ENCODE measurements at places on chromosomes 4 and X.
A peak's percentile ranks its signal among the peaks of the same experiment; 100 is the strongest.

DNA sequence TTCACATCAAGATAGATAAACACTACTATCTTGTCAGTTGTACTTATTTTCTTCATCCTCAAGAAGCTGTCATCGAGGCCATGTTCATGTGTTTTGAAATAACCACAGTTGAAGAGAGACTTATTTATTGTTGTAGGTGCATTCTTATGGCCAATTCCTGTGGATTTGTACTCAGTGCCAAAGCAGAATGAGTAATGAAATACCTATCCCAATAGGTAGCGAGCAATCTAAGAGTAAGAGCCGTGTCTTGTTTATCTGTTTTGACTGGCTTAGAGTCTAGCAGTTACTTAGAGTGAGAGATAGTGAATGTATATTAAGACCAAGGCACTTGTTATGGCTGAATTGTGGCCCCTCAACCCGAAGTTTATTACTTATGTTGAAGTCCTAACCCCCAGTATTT, 631.0 kb upstream of the SPANXN1 start:
- no peak for DNase-seq

GRCh38 chrX:55702671-55703070, 14.9 kb upstream of the RRAGB start:
- no peak for DNase-seq

- peak; percentile 78 for DNase-seq
Measured at GRCh38 chrX:119693040-119693995, at the start of gene SEPTIN6. SEPTIN6 (minus strand) TSS chrX:119693168; CDS start chrX:119693105, 63 bp downstream.

GRCh38 chr4:46924789-46925529, 15.9 kb upstream of the COX7B2 start:
- no peak for DNase-seq

DNA sequence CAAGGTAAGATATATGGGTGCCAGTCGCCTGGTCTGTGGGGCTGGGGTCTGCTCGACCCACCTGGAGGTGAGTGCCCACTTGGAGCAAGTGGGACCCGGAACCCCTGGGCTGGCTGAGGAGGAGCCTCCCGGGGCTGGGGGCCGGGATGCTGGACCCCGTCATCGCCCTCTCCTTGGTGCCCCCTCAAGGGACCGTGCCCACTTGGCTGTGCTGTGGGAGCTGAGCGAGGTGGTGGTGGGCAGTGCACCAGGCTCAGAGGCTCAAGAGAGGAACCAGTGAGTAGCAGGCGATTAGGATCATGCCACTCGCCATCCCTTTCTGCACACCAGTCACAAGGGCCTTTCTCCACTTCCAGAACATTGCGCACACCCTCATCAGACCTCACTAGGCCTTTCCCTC, 203.8 kb upstream of the PSAPL1 start:
- no peak for DNase-seq

- no peak for DNase-seq
Measured at GRCh38 chr4:3351997-3352396, 59.2 kb downstream of the RGS12 start.

- no peak for DNase-seq
Measured at GRCh38 chr4:7403001-7403400, 31.7 kb downstream of the PSAPL1 start.

DNA sequence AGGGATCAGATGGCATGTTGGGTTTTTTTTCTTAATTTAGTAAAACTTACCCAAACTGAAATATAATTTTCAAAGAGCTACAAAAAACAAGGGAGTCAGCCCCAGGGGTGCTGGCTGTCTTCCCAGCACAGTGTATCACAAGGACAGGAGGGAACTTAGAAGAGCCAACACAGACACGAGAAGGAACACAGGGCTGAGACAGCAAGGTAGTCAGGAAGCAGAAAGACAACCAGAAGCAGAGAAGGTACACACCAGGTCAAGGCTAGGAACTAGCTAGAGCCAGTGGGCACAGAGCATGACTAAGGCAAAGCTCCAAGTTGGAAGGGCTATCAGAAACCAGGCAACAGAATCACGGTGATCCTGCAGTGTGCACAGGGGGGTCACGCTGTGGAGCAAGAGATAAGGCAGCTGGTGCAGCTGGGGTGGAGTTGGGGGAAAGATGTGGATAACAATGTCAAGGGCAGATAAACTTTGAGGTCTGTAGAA, 168.7 kb downstream of the NR3C2 start:
- DNase-seq: no peak

DNA sequence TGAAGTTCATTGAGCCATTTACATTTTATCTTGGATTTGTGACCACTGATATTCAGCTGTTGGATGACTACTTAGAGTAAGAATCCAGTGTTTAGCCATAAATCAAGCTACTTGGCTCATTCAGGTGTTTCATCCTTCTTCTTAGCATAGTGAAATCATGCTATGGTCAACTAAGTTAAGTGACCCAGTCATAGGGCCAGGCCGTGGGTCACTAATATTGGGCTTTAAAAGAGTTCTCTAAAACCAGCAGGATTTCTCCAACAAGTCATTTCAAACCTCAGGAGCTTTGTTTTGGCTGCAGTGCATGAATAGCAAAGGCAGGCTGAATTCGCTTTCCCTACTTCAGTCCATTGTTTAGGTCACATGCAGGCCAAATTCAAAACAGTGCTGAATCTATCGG, 181.0 kb downstream of the MAML3 start:
- no peak for DNase-seq

GRCh38 chrX:140822861-140823260, 113.3 kb downstream of the LINC00632 start:
- no peak for DNase-seq

DNA sequence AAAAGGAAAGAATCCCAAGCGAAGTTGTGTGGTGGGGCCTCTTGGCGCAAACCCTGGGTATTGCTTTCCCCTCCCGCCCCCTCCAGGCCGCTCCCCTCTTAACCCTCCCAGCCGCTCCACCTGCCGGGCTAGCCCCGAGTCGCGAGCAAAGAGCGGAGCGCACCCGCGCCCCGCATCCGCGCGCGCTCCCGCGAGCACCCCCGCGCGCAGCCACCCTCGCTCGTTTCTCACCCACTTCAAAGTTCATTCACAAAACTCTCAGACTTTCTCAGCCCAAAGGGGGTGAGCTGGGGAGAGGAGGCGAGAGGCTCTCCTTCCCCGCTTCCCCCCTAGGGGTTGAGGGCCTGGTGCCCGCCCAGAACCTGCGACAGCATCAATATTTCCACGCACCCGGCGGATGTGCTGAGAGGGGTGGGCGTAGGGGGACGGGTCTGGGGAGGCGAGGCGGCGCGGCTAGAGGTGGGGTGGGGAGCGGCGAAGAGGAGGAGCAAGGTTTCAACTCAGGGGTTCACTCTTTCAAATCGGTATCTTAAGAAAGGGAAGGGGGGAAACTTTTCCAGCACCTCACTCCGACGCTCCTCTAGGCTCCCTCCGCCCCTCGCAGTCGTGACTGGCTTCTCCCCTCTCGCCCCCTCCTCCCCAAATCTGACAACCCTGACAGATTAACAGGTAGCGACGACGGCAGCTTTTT, 1.8 kb downstream of the MAML3 start:
- DNase-seq: peak; percentile 90

DNA sequence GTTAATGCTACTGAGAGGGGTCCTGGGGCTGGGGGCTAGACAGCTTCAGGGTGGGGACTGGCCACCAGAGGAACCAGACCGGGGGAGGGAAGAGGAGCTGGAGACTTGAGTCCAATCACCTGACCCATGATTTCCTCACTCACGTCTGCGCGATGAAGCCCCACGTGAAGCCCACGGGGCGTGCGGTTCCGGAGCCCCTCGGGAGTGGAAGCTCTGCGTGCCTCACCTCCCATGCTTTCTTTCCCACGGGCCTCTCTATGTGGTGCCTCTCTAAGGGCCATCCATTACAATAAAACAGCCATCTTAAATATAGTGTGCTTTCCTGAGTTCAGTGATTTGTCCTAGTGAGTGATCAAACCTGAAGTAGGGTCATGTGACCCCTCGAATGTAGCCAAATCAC, 119.9 kb downstream of the ENPP6 start:
- DNase-seq: no peak

DNA sequence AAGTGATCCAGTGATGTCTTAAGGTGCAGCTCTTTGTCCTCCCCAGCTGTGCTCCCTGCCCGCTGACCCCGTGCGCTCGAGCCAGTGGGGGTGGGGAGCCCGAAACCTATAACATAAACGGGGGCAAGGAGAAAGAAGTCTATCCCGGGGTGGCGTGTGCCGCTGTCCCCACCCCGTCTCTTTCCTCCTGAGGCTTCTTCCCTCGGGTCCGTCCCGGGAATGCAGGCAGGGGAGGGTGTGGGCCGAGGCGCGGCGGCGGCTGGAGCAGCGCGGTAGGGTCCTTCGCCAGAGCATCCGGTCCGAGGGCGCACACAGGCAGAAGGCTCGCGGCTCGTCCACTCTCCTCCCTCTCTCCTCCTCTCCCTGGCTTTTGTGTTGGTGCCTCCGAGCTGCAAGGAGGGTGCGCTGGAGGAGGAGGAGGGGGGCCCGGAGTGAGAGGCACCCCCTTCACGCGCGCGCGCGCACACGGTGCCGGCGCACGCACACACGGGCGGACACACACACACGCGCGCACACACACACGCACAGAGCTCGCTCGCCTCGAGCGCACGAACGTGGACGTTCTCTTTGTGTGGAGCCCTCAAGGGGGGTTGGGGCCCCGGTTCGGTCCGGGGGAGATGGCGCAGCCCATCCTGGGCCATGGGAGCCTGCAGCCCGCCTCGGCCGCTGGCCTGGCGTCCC, at the start of gene RAB33A:
TSS of gene RAB33A (plus strand) at position 517 of the 681 bp plus-strand sequence. CDS start at position 618, 101 bp downstream.
- DNase-seq: peak; percentile 21

DNA sequence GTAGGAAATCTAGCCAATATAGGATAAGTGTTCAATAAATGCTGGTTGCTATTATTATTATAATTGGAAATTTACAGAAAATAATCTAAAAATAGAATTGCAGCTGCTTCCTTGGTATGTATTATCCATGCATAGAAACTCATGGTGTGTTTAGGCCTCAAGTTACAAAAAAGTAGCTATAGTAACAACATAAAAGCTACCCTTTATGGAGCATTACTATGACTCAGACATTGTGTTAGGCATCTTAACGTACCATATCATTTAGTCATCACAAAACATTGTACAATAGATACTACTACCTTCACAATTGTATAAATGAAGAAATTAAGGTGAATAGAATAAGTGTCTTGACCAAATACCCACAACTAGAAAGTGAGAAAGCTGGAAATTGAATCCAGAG, 126.9 kb upstream of the NRK start:
- DNase-seq: no peak

GRCh38 chrX:12673487-12673886, 117.7 kb upstream of the PRPS2 start:
- DNase-seq: no peak

DNA sequence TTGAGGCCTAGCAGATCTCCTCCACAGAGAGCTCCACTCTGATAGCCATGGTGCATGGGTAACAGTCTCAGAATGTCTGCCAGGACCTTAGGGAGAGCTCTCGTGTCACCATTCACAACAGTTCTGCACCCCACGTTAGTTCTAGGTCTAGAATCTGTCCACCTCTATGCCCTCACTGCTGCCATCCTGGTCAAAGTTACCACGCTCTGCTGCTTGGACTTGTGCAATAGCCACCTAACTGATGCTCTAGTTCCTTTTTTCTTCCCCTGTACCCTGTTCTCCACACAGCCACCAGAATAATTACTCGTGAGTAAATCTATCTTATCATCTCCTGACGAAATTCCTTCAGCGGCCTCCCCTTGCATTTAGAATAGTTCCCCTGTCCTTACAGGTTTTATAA, 268.8 kb upstream of the GATB start:
- no peak for DNase-seq

GRCh38 chrX:24466025-24466424, 939 bp downstream of the PDK3 start:
- DNase-seq: no peak

Data from stimulated activated CD4-positive, alpha-beta T cell treated with anti-CD3 and anti-CD28 coated beads, Interleukin-1b, Interleukin-23, amount 100 ng/mL, for 4 hours (primary cell).